ENCODE measurements at places on chromosomes 2 and 18.

DNA sequence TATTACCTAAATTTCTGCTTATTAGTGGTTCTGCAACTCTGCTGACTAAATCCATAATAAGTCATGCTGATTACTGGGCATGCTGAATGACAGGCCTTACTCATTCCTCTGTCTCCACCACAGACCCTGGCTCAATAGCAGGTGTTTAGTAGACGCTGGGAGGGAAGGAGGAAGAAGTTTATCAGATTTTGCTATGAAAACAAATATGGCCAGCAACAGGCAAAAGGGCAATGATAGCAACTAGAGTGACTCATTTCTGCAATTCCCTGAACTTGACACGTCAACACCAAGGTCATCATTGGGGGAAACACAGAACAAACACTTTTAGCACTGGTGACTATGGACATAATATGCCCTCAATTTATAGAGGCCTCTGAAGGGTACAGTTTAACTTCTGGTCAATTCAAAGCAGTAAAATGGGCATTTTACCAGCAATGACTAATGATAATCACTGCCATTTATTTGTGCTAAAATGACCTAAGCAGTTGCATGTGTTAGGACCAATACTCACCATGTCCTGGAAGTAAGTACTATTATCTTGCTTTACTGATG lies 35.2 kb downstream of the TMEM163 start:
- DNase-seq = peak; percentile 89

- DNase-seq = no peak
Measured at GRCh38 chr2:148475626-148476025, 168.9 kb upstream of the EPC2 start.

DNA sequence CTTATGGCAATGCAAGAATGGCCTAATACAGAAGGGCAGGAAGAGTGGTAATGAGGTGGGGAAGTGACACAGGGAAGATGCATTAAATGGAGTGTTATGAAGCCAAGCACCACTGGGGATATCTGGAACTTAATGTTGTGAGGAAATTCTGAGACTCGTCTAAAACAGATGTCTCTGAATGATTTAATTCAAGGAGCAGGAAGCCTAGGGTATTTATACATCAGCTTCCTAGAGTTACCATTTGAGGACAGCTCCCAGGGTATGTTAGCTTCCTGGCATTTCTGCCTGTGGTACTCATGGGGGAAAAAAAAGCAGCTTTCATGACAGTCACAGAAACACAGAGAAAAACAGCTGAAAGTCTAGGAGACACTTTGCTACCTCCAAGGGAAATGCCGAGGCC lies 989.5 kb downstream of the CBLN2 start:
- DNase-seq = no peak

DNA sequence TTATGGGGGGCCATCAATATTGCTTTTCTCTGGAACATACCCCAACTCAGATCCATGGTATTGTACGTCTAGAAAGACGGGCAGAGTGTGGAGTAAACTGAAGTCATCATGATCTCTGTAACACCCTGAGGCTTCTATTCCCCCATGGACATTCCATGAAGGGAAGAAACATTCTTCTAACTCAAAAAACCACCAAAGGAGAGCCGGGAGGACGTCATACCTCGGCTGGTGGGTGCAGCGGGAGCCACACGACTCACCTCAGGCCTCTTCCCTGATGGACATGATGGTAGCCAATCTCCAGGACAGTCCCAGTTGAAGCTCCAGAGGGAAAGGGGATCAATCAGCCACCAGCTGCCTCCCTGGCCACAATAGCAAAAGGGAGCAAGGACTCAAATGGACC lies 127.3 kb downstream of the MREG start:
- no peak for DNase-seq

DNA sequence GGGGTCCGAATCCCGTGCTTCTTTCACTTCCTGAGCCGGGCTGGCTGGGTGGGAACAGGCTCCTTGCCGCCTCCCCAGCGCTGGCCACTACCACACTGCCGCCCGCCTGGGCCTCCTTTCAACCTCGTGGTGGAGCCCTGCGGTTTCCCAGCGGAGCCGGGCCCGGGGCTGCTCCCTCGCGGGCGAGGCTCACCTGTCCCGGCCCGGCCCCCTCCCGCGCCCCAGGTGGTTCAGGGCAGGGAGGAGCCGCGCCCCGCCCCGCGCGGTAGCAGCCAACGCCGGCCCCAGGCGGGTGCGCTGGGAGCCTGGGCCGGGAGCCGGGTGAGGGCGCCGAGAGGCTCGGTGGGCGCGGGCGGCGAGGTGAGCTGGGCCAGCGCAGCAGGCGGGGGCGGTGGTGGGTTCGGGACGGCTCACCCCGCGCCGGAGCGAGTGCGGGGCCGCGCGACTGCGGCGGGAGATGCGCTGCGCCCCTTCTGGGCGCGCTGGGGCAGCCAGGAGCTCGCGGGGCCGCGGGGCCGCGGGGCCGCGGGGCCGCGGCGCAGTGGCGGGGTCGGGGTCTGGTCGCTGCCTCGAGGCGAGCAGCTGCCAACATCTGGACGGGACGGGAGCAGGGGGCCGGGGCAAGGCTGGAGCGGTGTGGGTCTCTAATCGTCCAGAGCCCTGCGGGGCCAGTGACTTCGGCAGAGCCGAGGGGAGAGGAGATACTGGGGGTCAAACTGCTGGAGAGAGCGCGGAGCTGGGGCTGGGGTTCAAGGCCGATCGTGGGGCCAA lies at the start of gene LYPD6B:
LYPD6B (plus strand) TSS at position 258 of the 771 bp plus-strand sequence. CDS start 92,250 bp downstream, outside the sequence.
- DNase-seq = no peak

DNA sequence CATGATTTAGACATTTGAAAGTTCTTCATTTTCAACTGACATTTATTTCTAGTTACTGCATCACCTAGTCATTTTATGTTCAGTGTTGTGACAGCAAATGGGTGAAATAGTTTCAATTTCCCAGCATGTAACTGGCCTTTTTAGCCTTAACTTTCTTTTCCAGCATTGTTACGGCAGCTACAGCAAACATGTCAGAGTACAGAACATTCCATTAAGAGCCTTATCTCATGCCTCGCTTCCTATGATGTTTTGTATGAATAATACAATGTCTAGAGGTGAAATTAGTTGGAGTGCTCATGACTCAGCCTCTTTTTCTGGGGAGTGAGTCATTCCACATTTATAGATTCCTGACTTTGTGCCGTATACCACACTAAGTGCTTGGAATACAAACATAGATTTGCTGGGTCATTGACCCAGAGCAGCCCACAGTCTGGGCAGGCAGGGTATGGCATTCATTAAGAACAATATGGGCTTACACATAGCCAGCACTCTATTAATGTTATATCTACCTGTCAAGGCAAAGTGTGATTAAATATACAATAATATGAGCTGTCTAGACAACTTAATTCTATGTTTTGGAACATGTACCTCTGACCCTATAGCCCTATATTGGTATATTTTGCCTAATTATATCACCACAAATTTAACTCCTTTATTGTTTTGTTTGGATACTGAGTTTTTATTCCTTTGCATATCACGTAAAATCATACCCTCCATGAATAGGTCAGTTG lies 72.2 kb downstream of the MAP2 start:
- DNase-seq = peak; percentile 68

- DNase-seq = no peak
Measured at GRCh38 chr2:118747637-118748036, 99.8 kb downstream of the EN1 start.

- no peak for DNase-seq
Measured at GRCh38 chr2:140185076-140185475, 1404.9 kb upstream of the NXPH2 start.

GRCh38 chr2:212732860-212733259 lies 194.3 kb upstream of the ERBB4 start:
- no peak for DNase-seq

- DNase-seq = no peak
Measured at GRCh38 chr2:55838653-55839052, 84.9 kb downstream of the EFEMP1 start.

DNA sequence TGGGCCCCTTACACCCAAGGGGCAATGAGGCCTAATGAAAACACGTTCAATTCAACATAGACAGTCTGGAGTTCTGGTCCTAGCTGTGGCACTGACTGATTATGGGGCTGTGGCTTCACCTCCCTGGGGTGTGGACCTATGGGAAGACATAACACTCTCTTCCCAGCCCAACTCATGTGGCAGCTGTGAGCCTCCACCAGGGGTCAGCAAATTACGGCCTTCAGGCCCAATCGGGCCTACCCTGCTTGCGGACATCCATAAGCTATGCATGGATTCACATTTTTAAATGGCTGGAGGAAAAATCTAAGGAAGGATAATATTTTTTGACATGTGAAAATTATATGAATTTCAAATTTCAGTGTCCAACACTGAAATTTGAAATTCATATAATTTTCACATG lies 101.3 kb downstream of the LOXHD1 start:
- peak; percentile 10 for DNase-seq

DNA sequence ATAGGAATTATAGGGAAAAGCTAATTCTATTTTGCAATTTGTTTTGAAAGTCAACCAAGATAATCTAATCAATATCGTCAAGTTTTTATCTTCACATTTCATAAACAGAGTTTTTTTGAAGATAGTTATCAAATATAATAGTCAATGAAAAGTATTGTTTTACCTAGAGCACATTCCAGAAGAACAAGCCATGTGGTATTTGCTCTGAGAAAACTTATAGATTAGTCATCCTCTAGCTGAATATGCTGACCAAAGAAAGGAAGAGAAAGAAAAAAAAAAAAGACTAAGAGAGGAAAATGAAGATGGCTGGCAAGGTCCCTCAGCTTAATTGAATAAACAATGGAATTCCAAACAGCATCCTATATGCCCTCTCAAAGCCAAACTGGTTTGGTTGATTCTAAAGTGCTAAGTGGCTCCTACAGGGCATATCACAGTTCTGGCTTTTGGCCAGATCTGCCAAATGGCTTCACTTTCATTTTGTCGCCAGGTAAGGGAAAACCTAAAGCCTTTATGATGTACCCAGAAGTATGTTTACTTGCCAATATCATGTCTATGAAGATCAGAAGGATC lies 132.6 kb downstream of the VWC2L start:
- no peak for DNase-seq

DNA sequence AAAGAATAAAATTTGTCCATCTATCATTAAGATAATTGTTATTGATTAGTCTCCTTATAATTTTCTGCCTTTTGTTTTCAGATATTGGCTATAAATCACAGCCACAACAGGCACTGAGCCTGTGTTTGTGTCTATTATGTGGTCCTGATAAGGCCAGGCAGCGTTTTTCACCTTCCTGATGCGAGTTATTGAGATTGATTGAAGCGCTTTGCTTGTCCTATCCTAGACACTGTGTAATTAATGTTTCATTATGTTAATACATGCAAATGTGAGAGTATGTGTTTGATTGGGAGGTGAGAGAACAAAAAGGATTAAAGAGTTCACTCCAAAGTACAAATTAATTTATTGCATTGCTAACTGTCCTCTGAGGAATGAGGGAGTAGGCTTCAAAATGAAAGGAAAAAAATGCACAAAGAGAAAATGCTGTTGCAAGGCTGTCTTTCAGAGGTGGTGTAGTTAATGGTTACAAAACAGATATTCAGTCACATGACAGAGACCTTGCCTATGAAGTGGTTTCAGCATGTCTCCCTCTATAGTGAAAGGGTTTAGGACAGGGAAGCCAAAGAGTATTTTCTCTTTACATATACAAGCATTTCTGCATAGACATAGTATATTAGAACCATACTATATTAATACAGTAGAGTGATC lies 391.1 kb downstream of the DCC start:
- no peak for DNase-seq

DNA sequence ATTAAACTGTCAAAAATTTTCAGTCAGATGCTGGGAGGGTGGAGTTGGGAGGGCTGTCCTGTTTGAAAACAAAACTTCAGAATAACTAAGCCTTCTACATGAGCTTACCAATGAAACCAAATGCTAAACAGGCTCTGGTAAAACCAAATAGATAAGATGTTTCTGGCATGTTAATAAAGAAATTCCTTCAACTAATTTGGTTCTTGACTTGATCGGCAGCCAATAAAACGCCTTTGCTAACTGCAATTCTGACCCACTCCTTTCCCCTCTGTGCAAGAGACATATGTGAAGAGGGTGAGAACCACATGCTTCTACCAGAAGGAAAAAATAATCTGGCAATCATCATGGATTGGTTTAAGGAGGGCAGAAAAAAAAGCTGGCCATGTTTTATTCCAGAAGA lies 20.9 kb downstream of the MAP4K3 start:
- no peak for DNase-seq

DNA sequence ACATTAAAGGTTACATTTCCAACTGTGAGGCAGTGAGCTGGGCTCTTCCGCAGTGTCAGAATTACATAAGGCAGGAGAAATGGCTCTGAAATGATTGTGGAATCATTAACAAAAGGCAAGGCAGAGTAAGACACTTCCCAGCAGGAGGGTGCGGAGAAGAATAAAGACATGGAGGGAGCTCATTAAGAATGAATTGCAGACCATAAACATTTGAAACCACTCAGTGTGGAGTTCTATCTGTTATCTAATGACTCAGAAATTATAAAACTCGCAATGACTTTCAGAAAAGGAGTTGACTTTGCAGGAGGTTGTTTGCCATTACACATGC lies 77.0 kb downstream of the SMIM21 start:
- DNase-seq = no peak

- DNase-seq = no peak
Measured at GRCh38 chr2:30709516-30709915, 97.7 kb downstream of the CAPN13 start.

DNA sequence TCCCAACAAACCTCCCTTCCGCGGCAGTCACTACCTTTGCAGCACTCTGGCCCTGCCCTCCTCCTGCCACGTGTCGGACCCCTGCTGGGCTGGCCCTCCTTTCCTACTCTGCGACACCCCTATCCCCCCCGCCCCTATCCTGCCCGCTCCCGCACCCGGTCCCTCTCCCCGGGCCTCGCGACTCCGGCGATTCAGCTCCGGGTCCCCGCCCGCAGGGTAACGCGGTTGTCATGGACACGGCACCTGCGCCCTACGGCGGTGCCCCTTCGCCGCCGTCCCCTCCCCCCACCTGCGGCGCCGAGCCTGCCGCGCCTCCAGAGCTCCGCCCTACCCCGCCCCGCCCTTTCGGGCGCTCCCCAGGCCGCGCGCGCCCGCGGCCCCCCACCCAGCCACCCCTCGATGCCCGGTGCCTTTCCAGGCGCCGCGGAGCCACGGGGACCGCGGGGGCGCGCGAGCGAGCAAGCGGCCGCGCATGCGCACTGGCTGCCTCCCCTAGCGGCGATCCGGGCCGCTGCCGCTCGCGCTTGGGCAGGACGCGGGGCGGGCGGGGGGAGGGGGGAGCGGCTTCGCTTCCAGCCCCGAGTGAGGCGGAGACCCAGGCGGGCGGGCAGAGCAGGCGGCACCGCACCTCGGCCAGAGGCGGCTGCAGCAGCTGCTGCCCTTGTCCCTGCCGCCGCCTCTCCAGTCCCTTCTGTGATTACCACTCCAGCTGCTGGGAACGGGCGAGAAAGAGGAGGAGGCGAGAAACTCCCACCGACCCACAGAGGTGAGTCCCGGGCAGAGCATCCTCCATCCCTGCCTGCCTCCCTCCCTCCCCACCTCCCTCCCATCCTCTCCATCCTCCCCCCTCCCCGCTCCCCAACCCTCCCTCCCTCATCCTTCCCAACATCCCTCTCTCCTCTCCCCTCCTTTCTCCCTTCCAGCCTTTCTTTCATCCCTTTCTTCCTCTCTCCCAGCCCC lies at the start of gene CTNNA2:
CTNNA2 (plus strand) TSS at position 610 of the 960 bp plus-strand sequence.
- peak; percentile 18 for DNase-seq
